Activated CD4-positive, alpha-beta T cell treated with anti-CD3 and anti-CD28 coated beads for 36 hours (primary cell): ENCODE measurements at places on chromosomes 16 and 17.

DNA sequence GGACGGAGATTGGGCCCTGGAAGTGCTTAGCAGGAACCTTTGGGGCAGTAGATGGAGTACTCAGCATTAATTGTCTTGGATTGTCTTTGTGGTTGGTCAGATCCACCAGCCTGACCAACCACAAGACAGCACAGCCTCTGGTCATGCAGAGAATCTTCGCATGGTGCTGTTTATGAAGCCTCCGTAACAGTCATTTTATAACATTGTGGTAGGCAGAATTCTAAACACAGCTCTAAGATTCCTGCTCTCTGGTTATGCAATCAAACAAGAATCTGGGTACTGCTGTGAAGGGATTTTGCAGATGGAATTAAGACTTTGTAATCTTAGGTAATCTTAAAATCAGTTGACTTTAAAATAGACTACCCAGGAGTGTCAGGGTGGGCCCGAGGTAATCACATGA is 312.2 kb upstream of the GOT2 start:
- no peak for DNase-seq

GRCh38 chr17:79207960-79208359 is 133.3 kb downstream of the ENGASE start:
- no peak for DNase-seq

DNA sequence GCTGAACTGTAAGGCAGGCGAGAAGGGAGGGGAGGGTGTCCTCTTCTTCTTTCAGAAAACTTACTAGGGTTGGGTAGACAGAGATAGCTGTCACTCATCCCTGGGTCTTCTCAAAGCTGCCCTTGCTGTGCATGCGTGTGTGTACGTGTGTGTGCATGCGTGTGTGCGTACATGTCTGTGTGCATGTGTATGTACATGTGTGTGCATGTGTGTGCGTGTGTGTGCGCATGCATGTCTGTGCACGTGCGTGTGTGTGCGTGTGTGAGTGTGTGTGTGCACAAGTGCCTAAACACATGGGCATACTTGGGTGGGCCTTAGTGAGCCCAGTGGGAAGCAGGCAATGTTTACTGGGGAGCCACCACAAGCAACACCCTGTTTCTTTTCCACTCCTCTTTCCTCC is 154.8 kb upstream of the TNRC6C start:
- DNase-seq = no peak

DNA sequence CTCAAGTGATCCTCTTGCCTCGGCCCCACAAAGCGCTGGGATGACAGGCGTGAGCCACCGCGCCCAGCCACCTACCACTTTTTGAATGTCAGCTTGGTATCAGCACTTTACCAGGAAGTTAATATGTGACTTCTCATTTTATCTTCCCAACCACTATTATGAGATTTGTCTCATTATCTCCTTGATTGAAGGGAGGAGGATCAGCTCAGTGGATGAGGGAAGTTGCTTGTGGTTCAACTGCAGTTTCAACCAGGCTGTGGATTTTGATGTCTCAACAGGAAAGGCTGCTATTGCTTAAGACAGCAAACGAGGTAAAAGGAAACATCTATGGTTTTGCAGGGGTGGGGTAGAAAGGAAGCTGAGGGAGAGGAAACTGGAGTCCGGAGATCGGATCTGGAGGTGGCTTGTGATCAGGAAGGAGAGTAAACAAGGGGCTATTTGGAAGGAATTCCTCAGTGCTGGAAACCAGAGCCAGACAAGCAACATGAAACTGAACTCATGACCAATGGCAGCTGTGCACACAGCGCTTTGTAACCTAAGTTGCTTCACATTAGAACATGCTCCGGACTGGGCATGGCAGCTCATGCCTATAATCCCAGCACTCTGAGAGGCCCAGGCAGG is 180.5 kb downstream of the VPS53 start:
- peak; percentile 19 for DNase-seq

DNA sequence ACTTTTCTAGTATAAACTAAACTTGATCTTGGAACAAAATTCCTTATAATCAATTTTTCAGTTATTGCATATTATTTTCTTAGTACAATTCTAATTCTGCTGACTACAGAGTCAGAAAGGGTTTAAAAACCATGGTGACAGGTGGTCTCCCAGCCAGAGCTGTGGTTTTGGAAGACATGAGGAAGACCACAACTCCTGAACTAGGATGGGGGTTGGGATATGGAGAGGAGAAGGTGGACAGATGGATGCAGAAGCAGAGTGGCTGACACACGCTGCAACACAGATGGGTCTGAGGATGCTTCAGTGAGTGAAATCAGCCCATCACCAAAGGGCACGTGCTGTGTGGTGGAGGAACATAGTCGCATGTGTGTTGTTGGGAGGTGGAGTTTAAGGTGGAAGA is 187.7 kb downstream of the LGALS9B start:
- DNase-seq = no peak

DNA sequence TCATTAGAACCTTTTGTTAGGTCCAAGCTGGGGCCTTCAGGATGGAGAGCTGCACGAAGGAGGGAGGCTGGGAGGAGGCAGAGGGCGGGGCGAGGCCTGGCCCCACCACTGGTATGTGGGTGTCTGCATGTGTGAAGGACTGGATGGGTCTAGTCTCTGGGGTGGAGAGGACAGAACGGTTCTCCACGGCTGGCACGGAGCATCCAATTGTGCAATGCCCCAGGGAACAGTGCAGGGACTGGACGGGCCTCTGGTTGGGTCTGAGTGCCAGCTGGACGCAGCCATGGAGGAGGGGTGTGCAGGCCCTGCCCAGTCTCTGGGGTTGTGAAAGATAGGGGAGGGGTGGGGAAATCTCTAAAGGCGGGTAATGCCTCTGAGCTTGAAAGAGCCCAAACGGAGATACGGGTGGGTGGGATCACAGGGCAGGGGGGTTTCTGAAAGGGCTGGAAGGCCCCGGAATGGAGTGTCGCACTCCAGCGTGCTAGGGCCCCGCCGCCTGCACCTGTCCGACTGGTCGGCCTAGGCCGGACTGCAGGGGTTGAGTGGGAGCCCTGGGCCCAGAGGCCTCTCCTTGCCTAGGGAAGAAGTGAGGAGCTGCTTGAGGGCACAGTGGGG is 1.6 kb downstream of the PPL start:
- no peak for DNase-seq

DNA sequence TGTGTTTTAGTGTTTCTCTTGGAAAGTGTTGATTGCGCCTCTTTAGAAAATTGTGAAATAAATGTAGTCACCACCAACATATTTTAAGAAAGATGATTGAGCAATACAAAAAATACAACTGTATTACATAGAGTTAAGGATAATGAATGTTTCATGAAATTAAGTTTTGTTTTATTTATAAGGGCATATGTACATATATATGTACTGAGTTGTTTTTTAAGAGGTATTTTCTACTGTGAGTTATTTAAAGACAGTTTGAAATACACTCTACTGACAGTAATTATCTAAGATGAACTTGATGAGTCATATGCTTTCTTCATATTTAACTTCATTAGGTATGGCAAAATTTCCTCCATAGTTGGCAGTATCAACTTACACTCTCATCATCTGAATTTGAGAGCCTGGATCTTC is 411.7 kb downstream of the HS3ST3B1 start:
- no peak for DNase-seq
